ENCODE measurements at places on chromosomes 3 and 15.

DNA sequence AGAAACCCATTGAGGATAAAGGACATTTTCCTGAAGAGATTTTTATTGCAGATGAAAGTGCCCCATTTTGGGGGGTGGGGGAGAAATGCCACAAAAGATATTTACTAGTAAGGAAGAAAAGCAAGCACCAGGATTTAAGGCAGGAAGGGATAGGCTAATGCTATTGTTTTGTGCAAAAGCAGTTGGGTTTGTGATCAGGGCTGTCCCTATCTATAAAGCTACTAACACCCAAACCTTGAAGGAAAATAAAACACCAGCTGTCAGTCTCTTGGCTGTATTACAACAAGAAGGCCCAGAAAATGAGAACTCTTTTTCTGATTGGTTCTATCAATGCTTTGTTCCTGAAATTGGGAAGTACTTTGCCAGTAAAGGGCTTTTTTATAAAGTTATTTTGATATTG is 56.0 kb downstream of the CD200 start:
- no peak for DNase-seq

GRCh38 chr15:77544162-77544561 is 88.5 kb downstream of the LINGO1 start:
- no peak for DNase-seq

DNA sequence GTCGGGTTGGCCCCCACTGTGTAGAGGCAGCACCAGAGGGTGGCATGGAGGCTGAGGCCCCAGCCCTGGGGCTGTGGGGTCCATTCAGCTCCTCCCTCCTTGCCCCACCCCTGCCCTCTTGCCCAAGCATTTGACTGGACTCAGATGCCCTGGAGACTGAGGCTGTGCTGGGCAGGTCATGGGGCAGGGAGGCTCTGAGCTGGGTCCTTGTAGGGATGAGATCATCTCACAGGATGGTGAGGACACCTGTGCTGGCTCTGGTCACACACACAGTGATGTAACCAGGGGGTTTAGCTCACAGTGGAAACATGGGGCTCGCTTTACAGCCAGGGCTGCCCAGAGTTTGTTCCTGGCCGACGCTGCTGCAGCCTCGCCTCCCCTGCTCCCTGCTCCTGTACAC is 17.8 kb downstream of the ALPK3 start:
- no peak for DNase-seq

DNA sequence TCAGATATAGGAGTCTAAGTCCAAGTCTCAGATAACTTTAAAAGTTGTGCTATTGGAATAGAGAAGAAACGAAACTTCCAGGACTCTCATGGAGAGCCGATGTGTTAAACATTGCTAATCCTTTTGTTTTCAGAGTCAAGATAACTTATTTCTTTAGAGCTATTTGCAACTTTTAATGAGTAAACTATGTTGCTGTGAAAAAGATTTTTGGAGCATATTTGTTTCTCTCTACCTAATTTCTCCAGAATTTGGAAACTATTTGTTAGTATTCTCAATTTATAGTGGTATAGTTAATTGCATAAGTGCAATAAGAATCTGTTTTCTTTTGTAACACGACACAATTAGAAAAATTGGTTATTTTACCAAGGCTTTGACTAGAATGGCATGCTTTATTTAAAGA is 588.9 kb downstream of the NTRK3 start:
- no peak for DNase-seq

DNA sequence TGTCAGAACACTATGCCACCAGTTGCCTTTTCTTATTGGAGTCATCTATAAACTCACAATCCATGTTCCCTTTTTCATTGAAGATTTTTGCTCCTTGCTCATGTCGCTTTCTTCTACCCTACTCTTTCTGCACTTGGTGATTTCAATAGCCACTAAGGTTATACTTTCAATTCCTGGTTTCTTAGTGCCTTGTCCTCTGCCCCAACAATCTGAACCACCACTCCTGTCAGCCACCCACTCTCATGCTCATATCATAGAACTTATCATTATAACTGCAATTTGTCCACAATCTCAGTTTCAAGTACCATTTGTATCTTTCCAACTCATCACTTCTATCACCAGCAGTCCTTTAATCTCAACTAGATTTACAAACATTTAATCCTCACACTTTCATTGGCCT is 10.0 kb upstream of the GRAMD1C start:
- DNase-seq: no peak

- DNase-seq: no peak
Observed at GRCh38 chr15:62894322-62895085, 148.0 kb upstream of the TPM1 start.

DNA sequence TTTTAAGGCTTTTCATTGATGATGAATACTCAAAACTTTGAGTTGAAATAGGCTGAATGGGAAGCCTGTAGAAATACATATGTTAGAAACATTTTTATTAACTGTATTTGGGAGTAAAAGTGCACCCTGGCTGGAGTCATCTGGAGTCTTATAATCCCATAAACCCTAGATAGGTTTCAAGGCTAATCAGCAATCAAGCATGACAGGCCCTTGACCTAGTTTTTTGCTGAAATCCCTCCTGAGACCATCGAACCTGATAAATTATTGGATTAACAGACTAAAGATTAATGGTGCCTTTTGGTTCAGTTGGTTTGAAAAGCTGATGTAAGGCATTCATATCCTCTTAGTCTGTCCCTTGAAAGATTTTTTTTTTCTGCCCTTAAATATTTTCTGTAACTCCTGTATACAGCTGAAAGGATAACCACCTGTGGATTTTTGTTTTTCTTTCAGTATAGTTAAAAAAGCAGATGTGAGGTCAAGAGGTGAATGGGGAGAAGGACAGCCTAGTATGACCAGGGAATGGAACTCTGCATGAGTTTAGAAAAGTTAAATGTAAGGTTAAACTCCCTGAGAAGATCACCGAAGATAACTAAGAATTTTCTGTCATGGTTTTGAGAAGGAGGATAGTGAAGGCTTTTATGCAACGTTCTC is 69.4 kb upstream of the STXBP5L start:
- no peak for DNase-seq

DNA sequence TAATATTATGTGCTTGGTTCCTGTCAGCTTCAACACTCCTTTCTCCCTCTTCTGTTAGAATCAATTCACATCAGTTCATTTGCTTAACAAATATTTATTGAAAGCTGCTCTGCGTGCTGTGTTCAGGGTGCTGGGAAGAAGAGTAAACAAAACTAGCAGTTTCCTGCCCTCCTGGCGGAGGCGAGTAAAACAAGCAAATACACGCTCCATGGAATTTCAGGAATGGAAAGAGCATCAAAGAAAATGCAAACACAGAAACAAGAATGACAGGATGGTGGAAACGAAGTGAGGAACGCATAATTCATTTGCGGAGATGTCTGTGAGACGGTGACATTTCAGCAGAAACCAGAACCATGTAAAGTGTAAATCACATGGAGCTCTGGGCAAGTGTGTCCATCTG is 49.4 kb upstream of the SPTSSB start:
- peak; percentile 47 for DNase-seq

- DNase-seq: no peak
Observed at GRCh38 chr3:148820361-148821245, 7.0 kb upstream of the CPB1 start.

DNA sequence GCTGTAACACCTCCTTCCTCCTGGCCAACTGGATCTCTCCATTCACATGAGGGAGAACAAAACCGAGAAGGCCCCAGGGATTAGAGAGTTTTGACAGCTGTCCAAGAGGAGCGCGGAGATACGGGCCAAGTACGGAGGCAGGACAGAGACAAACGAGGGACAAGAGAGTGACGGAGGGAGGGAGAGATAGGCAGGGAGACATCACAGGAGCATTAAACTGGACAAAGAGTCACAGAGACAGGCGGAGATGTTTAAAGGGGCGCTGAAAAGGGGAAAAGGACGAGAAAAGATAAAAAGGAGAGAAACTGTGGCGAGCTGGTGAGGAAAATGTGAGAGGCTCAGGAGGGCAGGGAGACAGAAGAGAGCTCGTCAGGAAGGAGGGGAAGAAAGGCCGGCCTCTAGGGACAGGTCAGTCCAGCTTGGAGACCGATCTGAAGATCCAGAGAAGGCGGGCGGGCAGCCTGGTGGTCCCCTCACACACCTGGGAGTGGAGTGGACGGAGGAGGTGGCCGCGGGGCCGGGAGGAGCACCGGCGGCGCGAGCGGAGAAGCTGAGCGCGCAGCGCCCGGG is 40.5 kb upstream of the ROPN1 start:
- peak; percentile 24 for DNase-seq

GRCh38 chr3:127889976-127890650 is 24.9 kb upstream of the KBTBD12 start:
- no peak for DNase-seq

DNA sequence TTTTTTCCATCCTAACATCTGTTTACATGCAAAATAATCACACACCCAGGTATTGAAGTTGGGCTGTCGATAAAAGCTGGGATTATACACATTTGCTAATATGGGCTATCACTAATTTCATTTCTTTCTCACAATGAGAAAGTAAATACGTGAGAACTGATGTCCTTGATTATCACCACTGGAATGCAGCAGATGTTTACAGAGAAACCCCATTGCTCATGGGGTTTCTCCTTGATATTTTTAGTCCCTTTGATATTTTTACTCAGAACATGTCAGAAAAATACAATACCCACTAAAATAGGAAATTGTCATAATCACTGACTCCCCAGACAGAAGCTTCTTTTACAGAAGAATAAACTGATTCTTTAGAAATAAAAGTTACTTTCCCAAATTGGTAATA is 535.1 kb upstream of the CCDC54 start:
- DNase-seq: no peak

DNA sequence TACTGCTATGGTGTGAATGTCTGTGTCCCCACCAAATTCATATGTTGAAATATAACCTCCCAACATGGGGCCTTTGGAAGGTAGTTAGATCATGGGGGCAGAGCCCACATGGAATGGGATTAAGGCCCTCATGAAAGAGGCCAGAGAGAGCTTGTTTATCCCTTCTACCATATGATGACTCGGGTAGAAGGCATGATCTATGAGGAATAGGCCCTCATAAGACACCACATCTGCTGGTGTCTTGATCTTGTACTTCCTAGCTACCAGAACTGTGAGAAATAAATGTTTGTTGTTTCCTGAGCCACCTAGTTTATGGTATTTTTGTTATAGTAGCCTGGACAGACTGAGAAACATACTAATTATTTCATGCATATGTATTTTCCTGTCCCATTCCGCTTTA is 51.9 kb downstream of the WWTR1 start:
- no peak for DNase-seq

DNA sequence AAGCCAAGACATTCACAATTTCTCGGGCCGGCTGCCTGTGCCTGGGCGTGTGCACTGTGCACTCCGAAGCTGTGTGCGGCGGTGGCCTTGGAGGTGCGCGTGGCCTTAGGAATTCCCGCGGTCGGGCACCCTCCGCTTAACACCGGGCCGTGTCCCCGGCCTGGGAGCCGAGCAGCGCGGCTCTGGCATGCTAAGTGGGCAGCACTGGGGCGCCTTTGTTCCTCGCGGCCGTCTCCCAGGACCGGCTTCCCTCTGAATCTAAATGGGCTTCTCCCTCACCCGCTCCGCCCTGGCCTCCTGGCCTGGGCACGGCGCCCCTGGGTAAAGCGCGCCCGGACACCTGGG is 498 bp upstream of the ARNT2 start:
- peak; percentile 49 for DNase-seq

DNA sequence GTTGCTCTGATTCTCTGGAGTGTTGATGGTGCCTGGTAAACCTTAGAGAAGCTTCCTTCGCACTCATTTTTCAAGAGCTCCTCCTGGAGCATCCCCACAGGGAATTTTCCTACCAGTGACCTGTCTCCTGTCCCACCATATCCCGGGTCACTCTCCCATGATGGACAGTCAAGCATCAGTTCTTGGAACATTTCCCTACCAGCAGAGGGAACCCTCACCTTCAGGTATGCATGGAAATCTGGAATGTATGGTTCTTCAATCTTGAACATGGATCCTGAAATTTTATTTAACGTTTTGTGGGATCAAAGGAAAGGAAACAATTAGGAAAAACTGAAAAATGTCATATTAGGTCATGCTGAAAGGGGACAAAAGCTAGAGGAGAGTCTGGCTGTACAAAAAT is 153.8 kb downstream of the SPATA16 start:
- no peak for DNase-seq

DNA sequence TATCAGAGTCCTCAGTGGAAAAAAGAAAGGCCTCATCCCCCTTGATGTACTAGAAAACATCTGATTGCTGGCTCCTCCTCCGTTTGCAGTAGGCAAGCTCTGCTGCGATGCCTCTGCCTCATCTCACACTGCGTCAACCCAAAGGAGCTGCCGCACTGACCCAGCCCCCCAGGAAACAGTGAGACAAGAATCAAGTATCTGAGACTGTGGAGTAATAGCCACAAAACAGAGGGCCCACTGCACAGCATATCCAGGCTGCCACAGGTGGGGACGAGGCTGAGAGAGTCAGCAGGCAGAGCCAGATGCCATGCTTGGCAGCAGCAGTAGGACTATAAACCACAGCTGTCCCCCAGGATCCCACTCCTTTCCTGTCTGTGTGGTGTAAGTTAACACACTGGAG is 165.9 kb downstream of the STAC start:
- no peak for DNase-seq

GRCh38 chr15:90097475-90097874 is 4.8 kb downstream of the IDH2 start:
- DNase-seq: no peak

DNA sequence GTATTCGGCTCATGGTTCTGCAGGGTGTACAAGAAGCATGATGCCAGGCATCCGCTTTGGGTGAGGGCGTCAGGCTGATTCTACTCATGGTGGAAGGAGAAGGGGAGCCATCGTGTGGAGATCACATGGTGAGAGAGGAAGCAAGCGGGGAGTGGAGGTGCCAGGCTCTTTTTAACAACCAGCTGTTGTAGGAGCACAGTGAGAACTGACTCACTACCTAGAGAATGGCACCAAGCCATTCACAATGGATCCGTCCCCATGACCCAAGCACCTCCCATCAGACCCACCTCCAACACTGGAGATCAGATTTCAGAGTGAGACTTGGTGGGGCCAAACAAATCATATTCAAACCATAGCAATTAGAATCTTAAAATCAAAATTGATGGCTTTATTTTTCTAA is 259.8 kb upstream of the CTDSPL start:
- DNase-seq: no peak

- no peak for DNase-seq
Observed at GRCh38 chr15:79186616-79187015, 95.9 kb upstream of the ANKRD34C start.

GRCh38 chr3:31116651-31117050 is 222.2 kb upstream of the GADL1 start:
- no peak for DNase-seq

- DNase-seq: no peak
Observed at GRCh38 chr3:100440895-100441294, 39.6 kb downstream of the LNP1 start.

DNA sequence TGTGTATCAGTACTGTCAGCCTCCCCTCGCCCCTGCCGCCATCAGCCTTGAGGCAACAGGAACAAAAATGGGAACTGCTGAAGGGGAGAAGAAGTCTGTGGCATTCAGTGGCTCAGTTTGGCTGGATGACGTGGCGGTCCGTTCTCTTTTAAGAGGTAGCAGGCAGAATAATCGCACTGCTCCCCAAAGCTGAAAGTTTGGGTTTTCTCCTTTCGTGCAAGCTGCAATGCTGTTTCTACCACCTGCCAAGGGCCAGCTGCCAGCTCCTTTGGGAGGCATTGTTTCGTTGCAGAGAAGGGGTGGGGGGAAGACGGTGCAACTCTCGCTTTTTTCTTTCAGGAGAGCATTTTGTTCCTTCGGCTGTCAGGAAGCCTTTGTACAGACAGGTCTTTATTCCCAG is 369.6 kb upstream of the RORA start:
- DNase-seq: no peak

All from renal pelvis (tissue), 12 donors.